Nephron progenitor cell (in vitro differentiated cells): ENCODE measurements at places on chromosomes 11 and 22.

GRCh38 chr11:117859488-117860112 is 16.9 kb downstream of the FXYD6 start:
- DNase-seq, result no peak

- DNase-seq, result no peak
Measured at GRCh38 chr11:90753546-90753945, 530.7 kb upstream of the CHORDC1 start.

GRCh38 chr11:30510750-30511149 is 75.4 kb downstream of the MPPED2 start:
- no peak for DNase-seq

DNA sequence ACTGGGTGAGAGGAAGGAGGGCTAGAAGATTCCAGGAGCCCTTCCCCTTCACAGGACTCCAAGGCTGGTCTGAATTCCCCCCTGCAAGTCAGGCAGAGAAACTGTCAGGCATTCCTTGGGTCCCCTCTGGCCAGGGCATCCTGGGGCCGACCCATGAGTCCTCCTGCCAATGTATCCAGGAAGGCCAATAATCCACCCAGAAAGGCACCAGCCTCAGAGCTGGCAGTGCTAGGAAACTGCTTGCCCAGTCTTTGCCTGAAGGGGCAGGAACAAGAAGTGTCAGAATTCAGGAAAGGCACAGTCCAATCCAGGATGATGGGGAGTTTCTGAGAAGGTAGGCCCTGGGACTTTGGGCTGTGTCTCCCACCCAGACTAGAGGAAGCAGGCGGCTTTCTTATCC is 41.0 kb downstream of the BUD13 start:
- DNase-seq, result no peak

- DNase-seq, result no peak
Measured at GRCh38 chr22:35446365-35446764, 46.4 kb downstream of the MCM5 start.

DNA sequence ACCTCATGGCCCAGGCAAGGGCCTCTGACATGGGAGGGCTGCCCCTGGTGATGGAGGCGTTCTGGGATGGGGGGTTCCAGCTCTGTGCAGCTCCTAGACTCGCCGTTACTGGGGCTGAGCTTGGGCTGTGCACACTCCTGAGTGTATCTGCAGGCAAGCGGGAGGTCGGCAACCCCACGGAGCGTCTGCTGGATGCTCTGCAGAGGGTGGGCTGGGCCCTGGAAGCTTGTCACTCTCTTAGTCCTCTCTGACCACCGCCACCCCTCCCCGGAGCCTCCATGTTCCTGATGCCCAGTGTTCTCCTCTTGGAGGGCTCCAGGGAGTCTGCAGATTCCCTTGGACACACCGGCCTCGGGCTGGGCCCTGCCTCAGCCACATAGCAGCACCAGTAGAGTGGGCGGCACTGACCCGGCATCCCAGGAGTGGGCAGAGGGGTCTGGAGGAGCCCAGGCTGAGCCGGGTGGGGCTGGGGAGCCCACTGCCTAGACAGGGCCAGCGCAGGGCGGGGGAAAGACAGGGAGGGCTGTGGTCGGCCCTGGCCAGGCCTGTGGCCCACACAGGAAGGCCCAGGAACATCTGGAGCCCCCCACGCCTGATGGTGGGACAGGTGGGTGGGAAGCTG is 20.6 kb upstream of the MUC5B start:
- no peak for DNase-seq
